Astrocyte of the spinal cord (primary cell): ENCODE measurements at places on chromosomes 7 and 10.

GRCh38 chr10:34198953-34199352, 616.1 kb downstream of the PARD3 start:
- no peak for DNase-seq

- peak; percentile 77 for DNase-seq
Observed at GRCh38 chr7:157404845-157405481, 68.2 kb downstream of the DNAJB6 start.

- no peak for DNase-seq
Observed at GRCh38 chr7:149685455-149685854, 87.9 kb downstream of the ZNF467 start.

DNA sequence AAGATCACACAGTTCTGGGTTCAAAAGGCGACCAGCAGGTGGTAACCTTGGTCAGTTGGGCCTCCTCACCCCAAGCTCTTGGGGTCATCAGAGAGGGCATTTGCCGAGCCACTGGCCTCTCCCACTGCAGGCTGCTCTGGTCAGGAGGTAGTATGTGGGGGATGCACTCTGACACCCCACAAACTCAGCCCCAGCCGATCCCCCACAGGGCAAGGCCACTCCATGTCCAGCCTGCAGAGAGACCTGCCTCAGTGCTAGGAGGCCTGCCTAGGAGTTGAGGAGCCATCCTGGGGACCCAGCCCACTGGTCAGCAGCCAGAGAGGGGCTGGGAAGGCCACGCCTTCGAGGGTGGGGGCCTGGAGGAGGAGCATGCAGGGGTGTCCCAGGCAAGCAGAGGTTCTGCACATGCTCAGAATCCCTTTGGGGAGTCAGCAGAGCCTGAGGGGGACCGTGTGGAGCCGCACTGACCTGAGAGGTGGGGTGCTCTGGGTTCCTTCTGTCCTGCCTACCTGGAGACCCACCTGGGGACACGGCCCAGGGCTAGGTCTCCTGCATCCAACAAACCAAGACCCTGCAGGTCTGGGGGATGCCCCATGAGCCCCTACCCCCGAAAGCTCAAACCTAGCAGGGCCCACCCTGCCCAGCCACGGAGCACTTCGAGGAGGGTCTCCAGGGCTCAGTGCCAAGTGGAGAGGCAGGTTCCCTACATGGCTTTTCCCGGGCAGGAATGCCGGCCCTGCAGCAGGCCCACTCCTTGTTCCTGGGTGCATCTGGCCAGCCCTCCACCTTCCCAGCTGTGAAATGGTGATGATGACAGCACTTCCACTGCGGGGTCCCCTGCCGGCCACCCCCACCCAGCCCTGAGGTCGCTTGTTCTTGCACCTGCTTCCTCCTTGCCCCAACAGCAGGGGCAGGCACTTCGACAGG, 58.5 kb downstream of the RASGEF1A start:
- DNase-seq: no peak

DNA sequence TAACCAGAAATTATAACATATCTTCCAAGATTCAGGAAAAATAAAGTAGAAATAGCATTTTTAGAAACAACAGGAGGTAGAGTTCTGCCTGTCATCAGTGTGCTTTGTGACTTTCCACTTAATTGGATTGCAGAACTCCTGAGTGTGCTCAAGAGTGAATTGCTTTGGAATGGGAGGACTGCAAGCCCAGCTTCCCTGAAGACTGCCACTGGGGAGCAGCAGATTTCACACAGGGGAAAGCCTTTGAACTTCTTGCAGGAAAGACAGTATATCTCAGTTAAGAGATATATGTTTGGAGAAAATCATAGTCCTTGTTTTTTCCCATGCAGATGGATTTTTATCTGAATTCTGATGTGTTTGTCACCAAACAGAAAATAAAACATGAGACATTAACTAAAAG, 124.5 kb downstream of the TMEM168 start:
- DNase-seq: peak; percentile 25

- DNase-seq: no peak
Observed at GRCh38 chr10:7445474-7446185, 34.8 kb upstream of the SFMBT2 start.

DNA sequence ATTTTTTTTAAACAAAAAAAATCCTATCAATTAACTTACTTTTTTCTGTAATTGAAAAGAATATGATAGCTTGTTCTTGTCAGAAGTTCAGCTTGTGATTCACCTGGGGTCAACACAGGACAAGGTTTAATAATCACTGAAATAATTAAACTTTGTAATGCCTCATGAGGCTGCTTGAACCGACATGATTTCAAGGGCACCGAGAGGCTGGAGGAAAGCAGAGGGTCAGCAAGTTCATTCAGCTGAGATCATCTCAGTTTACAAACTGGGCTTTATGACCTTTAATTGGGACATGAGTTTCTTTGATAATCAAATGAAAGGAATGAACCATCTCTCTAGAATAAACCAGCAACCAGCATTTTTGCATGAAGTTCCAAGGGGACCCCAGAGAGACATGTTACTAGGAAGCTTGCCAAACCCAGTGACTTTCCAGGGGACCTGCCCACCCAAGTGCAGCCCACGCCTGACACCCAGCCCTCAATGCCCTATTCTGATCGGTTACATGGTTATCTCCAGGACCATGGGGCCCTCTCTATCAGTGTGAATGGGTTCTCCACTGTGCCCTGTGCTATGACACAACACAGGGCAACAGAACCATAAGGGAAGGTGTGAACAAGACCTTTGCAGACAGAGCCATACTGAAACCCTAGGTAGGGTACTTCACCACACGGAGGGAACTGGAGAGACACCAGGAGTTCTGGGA, 7.8 kb upstream of the CYP3A4 start:
- no peak for DNase-seq

GRCh38 chr7:391411-391951, 101.5 kb downstream of the FOXL3 start:
- DNase-seq: no peak

DNA sequence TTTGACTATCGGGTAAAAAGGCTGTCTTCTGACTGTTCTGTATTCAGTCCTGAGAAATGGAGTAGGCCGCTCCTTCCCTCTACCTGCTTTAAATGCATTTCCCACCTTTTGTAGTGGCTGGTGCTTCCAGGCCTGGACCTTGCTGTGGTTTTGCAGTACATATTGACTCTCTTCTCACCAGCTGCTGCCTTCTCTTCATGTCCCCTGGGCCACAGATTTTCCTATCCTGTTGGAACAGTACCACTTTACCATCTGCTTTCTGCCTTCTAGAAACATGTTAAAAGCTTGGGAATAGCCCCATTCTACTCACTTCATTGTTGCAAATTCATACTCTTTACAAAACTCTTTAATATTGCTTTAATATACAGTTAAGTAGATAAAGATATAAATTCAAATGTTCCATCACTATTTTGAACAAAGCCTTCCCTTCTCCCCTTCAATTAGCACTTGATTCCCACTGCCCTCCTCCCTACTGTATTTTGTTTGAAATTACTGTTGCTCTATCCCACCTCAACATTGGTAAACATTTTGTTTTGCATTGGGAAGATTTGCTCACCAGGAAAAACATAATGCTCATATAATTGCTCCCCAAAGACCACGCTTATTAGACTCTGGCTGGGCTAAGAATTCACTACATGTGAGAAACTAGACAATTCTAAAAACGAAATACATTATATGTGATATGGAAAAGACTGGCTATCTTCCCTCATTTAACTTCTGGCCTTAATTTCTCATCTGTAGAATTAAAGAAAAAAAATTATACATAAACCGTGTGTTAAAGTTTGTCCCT, 17.3 kb upstream of the SEMA3C start:
- no peak for DNase-seq

DNA sequence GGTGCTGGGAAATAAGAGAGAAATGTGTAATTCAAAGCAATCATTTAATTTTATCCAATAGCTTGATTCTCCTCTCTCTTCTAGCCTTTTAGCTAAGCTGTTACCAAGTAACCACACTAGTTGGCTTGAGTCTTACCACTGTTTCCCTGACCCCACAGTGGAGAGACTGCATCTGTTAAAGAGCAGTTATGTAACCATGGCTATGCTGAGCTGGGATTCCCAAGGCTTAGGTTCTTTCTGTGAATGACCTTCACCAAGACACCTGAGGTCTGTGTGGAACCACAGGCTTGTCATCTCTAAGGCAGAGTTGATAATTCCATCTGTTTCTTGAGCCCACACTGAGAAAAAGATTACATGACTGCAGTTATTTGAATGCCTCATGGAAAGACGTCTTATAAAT, 47.7 kb upstream of the ATRNL1 start:
- no peak for DNase-seq

DNA sequence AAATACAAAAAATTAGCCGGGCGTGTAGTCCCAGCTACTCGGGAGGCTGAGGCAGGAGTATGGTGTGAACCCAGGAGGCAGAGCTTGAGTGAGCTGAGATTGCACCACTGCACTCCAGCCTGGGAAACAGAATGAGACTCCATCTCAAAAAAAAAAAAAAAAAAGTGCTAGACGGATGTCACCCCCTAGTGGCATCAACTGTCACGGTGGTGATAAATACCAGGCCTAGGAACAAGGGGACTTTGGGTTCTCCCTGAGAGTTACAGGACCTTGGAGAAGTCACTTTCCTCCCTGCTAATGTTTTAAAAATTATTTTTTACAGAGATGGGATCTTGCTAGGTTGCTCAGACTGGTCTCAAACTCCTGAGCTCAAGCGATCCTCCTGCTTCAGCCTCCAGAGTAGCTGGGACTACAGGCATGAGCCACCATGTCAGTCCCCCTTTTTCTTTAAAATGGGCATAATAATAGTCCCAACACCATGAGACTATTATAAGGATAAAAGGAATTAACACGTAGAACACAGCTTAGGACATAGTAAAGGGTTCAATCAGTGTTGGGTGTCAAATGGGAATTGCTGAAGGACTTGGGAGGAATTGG, 2.6 kb upstream of the TMEM130 start:
- no peak for DNase-seq

GRCh38 chr10:56316603-56317002, 44.5 kb downstream of the ZWINT start:
- DNase-seq: no peak

DNA sequence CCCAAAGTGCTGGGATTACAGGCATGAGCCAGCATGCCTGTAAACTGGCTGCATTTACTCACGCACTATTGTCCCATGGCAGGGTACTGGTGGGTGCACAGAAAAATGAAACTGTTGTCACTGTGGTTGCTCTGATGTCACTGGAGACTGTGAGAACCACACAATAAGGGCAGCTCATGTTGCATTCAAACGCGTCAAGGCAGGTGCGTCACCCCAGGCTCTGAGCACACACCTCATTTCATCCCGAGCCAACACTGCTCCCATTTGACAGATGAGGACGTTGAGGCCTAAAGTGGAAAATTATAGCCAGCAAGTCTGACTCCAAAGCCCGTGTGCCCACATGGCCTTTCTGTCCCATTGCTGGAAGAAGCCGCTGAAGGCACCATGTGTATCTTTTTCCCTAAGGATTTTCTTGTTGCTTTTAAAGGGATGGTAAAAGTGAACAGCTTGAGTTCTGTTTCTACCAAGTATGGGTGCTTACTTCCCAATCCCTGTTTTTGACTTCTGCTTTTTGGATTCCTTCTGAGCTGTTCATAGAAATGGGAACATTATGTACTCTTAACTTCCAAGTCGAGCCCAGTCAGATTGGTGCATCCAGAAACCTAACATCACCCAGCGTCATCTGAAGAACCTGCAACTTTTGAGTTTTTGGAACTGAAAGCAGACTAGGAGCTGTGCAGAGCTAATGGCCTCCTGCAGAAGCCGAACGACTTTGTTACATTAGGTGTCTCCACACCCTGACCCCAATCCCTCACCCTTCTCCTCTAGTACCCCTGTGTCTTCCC, 60.1 kb upstream of the CARD11 start:
- DNase-seq: no peak

GRCh38 chr7:84674236-84674913, 479.8 kb upstream of the SEMA3A start:
- no peak for DNase-seq

GRCh38 chr10:51878695-51879094, 179.3 kb upstream of the CSTF2T start:
- DNase-seq: no peak

- DNase-seq: no peak
Observed at GRCh38 chr10:117656385-117657367, 114.1 kb downstream of the EMX2 start.

GRCh38 chr10:103653581-103654037, 160.1 kb downstream of the NEURL1 start:
- no peak for DNase-seq

- DNase-seq: no peak
Observed at GRCh38 chr7:151936207-151936606, 20.0 kb upstream of the GALNTL5 start.

DNA sequence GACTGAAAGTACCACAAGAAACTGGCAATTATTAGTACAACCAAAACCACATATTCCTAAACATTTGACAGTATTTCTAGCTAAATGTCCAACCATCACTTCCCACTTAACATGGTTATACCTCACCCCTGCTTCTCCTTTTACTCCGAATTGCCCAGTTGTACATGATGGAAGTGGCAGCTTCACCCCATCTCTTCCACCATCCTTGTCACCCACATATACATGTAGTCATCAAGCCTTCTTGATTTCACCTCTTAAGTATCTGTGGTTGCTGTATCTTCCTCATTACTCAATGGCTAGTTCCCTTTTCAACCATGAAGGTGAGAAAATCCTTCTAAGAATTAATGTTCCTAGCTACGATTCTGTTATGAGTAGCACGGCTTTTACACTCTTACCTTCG, 388.2 kb downstream of the CALN1 start:
- DNase-seq: no peak

GRCh38 chr10:31606841-31607240, 287.8 kb downstream of the ZEB1 start:
- DNase-seq: no peak

DNA sequence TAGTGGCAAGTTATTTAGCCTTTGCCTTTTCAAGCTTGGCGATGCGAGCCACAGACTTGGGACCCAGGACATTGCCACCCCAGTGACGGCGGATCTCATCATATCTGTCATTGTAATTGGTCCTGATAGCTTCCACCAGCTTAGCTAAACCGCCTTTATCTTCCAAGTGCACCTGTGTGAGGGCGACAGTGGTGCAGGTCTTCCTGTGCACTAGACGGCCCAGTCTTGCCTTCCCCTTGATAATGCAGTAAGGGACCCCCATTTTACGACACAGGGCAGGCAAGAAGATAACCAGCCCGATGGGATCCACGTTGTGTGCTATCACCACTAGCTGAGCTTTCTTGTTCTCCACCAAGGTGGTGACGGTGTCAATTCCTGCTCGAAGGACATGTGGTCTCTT, 99.6 kb upstream of the ITGB1 start:
- DNase-seq: no peak

- DNase-seq: no peak
Observed at GRCh38 chr10:69853064-69853463, 51.4 kb downstream of the COL13A1 start.

GRCh38 chr10:74018241-74018640, 20.3 kb downstream of the VCL start:
- no peak for DNase-seq
